ENCODE measurements at places on chromosomes 3 and 15. TPM values are rescaled to one million over a fixed set of nuclear protein-coding genes. Genes with fewer than 3 reads are reported as not detected.

DNA sequence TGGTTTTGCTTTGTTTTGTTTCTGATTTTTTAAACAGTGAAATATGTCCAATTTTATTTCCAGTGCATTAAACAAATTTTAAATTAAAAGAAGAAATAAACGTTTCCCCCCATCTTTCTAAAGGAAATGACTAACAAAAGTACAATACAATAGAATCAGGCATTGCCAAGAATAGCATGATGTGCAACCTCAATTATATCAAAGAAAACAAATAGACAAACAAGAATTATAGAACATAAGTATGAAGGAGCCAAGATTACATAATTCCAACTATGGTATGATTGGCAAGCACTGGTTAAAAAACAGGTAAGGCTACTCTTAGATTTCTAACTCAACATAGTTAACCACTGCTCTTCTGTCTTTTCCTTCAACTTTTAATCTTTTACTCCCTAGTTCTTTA, 26.4 kb downstream of the TIGIT start:
- no peak for DNase-seq

GRCh38 chr15:101277943-101278564, 769 bp upstream of the SELENOS start:
- no peak for DNase-seq

DNA sequence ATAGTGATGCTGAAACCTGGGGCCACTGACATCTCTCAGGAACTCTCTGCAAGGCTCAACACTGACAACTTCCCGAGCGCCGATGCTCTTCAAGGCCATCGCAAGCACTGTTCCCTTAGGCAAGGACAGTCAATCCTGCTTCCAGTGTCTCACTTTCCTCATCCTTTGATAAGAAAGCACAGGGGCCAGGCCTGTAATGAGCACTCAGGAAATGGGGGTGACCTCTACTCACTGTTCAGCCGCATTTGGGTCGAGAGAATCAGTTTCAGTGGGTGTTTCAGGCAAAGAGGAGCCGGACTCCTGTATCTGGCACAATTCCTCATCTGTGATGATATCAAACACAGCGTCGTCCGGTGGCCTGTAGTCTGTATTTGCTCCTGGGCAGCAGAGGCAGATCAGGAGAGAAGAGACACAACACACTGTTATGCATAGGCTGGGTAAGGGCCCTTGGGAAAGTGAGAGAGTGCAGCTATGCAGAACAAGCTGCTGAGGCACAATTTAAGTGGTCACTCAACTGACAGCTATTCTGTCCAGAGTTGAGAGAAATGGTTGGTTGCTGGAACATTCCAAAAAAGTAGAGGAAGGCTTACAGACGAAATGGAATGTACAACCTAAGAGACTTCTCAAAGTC, 11.9 kb downstream of the CXCR6 start:
- no peak for DNase-seq

CCR4 gene
- 0.24 TPM for total RNA-seq

GRCh38 chr3:161388855-161389254, 17.5 kb upstream of the SPTSSB start:
- no peak for DNase-seq

GRCh38 chr3:128307029-128307633, 153.8 kb downstream of the EEFSEC start:
- no peak for DNase-seq

PPP2R3A gene
- 37.5 TPM for total RNA-seq

LTF gene
- total RNA-seq, result 3.1 TPM

DNA sequence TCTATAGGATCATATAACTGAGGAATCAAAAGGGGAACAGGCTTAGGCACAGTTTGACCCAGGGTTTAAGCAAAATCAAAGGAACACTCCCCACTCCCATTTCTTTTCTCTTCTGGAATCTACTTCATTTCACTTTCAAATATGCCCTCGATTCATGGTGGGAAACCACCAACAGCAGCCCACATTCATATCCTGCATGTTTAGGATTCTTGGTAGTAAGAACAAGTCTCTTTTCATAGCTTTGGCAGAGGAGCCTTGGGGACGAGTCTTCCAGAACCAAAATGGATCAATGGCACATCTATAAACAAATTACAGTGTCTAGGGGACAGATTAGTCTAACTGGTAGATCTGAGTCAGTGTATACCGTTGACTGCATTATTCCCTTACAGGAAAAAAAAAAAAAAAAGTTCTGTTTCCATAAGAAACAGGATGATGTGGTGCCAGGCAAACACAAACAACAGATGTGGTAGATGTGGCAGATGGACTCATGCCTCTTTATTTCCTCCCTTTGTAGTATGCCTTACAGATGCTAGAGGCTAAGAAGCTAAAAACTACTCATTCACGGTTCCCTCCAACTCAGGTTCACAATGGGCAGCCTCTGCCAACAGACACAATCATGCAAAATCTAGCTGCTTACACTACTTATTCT, 578.3 kb upstream of the ADAMTS9 start:
- DNase-seq, result no peak

SH2D7 gene
- not detected for total RNA-seq

CHRD gene
- total RNA-seq, result 12.2 TPM

ADAMTS17 gene
- 6.3 TPM for total RNA-seq

PCLAF gene
- 1.1 TPM for total RNA-seq

DNA sequence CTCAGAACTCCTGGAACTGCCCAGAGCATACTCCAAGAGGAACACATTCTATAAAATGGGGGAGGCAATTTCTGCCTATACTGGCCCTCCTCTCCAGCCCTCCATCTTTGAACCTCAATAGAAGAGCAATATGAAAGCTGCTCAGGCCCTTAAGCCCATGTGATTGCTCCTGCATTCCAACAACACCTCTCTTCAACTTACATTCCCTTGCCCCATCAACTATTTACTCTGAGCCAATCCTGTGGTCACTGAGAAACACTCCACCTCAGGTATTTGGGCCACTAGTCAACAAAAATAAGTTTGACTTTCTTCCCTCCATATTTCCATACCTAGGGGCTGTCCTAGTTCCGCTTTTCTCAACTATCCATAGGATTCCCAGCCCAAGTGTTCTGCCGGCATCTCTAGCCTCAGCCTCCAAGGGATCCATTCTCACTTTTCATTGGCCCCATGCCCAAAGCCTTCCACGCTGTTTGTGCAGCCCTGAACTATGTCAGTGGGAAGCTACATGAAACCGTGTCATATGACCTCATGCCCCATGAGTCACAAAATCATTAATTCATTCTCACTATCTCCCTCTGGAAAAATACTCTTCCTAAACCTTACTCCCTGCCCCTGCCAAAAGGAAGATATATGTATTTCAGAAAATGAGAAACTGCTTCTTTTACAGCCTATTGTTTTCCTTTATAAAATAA, 61.6 kb downstream of the GJD2 start:
- no peak for DNase-seq

XRN1 gene
- 21.8 TPM for total RNA-seq

- no peak for DNase-seq
Measured at GRCh38 chr3:159832024-159832423, 156.6 kb upstream of the IL12A start.

ST8SIA2 gene
- total RNA-seq, result 0.24 TPM

GRCh38 chr15:85625166-85625830, 169.4 kb downstream of the KLHL25 start:
- no peak for DNase-seq

SLC28A1 gene
- 0.13 TPM for total RNA-seq

ECE2 gene
- total RNA-seq, result 1.1 TPM

DNA sequence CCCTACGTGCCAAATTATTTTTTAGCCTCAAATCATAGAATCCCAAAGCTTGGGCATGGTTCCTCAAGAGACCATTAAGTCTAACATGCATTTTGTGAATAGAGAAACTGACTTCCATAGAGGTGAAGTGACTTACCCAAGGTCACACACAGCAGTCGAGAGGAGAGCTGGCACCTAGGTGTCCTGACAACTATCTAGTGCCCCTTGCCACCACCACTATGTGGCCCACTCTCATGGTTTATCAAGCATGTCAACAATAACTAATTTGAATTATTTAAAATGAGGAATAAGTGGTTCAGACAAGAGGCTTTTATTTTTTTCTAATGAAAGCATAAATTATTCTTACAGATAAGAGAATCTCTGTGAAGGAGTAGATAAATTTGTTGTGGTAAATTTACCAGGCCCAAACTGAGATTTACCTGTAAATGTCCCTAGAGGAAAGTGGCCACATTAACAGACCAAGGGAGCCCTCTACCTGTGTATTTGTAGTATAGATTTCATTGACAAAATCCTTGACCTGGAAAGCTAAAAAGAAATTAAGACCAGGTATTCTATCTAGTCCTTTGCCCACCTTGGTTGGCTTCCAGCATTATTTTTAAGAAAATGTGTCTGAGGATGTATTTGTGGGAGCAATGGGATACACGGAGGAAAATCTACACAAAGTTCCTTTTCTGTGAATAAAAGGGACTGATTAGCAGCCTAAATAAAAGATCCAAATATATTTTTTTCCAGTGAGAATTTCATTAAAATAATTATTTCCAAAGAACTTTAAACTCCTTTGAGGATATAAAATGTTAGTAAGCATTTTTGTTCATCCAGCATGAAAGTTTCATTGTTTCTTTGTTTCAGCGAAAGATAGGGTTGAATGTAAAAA, 49.1 kb downstream of the IQCH start:
- DNase-seq, result no peak

- peak; percentile 30 for DNase-seq
Measured at GRCh38 chr15:91099995-91100813, at the start of gene SV2B. Gene SV2B, plus strand, starts transcription at chr15:91100257. Its CDS starts 126,007 bp downstream, at chr15:91226264.

GRCh38 chr3:100796556-100796955, 87.3 kb downstream of the TFG start:
- DNase-seq, result no peak

GRCh38 chr3:82293867-82294266, 532.4 kb upstream of the GBE1 start:
- DNase-seq, result no peak

LNP1 gene
- total RNA-seq, result 2.8 TPM

GRCh38 chr15:80456517-80457492, 52.6 kb downstream of the ARNT2 start:
- no peak for DNase-seq

DNA sequence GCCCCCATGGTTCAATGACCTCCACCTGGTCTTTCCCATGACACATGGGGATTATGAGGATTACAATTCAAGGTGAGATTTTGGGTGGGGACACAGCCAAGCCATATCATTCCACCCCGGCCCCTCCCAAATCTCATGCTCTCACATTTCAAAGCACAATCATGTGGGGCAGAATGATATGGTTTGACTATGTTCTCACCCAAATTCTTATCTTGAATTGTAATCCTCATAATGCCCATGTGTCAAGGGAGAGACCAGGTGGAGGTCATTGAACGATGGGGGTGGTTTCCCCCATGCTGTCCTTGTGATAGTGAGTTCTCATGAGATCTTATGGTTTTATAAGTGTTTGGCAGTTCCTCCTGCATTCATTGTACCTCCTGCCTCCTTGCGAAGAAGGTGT, 2.4 kb upstream of the CLEC3B start:
- DNase-seq, result no peak

DNA sequence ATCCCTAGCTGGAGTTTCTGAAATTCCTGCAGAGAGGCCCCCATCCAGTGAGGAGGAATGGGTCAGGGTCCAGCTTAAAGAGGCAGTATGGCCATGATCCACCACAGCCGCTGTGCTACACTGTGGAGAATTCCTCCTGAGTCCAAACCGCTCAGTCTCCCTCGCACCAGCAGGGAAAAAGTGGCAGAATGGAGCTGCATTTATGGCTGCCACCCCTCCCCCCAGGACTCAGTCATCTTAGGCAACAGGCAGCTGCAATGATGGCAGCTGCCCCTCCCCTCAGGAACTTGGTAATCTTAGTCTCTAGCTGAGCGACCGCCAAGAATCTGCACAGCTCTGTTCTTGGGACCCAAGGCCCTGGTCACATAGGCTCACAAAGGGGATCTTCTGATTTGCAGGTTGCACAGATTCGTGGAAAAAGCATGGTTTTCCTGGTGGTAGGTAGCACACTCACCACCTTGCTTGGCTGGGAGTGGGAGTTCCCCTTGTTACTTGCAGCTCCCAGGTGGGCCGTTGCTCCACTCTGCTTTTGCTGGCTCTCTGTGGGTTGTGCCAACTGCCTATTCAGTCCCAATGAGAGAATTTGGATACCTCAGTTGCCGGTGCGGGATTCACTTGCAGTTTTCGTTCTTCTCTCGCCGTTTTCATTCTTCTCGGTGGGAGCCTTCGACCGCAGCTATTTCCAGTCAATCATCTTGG, 204.1 kb downstream of the STXBP5L start:
- no peak for DNase-seq
